MM.1S (cell line): ENCODE measurements at places on chromosomes 1 and 21.
A peak's percentile ranks its signal among the peaks of the same experiment; 100 is the strongest.

GRCh38 chr1:82094136-82094535 is 293.4 kb downstream of the ADGRL2 start:
- no peak for DNase-seq

DNA sequence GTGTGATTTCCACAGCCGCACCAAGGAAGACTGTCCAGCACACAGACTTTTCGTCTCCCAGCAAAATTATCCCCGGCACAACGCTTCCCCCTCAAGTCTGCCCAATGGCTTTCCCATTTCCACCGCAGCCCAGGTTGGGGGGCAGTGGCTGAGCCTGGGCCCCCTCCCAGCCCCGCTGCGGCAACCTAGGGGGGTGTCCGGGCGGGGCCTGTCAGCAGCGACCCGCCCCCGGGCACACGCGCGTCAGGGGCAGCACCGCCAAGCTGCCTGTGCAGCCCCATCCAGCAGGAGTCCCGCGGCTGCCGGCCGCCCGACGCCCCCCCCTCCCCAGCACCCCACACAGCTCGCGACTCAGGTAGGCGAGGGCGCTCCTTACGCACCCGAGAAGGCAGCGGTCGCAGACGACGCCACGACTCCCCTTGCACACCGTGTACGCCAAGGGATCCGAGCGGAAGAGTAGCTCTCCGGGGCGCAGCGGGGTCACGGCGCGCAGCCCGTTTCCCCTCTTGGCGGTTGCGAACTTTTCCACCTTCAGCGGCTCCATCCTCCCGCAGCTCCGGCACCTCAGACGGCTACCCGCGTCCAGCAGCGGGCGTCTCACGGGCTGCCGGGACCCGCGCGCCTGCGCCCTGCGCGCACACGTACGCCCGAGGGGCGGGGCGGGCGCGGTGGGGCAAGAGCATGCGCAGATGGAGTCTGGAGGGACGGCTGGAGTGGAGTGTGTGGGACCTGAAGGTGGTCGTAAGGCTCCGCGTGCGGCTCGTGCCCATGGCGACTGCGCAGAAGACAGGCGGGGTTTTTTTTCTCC is at the start of gene SMYD3:
TSS of gene SMYD3 (minus strand) at position 606 of the 808 bp plus-strand sequence.
- peak; percentile 91 for DNase-seq

DNA sequence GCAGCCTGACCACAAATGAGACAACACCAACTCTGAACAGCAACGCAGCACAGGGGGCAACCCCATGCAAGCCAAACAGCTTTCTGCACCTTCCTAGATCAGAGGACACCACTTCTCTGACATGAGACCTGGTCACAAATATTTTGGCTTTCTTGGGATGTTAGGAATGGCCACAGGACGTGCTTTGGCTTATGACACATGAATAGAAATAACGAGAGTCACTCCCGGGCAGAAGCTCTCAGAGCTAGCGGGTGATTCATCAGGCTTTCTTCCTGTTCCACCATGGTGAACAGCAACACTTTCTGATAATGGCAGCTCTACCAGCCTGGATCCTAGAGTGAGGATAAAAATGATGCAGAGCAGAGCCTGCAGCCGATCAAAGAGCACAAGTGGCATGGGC is 39.4 kb downstream of the PAFAH2 start:
- DNase-seq = no peak

- DNase-seq = no peak
Observed at GRCh38 chr1:31828926-31829690, 13.3 kb upstream of the SPOCD1 start.

GRCh38 chr1:91148641-91149069 is 126.8 kb upstream of the ZNF644 start:
- no peak for DNase-seq

DNA sequence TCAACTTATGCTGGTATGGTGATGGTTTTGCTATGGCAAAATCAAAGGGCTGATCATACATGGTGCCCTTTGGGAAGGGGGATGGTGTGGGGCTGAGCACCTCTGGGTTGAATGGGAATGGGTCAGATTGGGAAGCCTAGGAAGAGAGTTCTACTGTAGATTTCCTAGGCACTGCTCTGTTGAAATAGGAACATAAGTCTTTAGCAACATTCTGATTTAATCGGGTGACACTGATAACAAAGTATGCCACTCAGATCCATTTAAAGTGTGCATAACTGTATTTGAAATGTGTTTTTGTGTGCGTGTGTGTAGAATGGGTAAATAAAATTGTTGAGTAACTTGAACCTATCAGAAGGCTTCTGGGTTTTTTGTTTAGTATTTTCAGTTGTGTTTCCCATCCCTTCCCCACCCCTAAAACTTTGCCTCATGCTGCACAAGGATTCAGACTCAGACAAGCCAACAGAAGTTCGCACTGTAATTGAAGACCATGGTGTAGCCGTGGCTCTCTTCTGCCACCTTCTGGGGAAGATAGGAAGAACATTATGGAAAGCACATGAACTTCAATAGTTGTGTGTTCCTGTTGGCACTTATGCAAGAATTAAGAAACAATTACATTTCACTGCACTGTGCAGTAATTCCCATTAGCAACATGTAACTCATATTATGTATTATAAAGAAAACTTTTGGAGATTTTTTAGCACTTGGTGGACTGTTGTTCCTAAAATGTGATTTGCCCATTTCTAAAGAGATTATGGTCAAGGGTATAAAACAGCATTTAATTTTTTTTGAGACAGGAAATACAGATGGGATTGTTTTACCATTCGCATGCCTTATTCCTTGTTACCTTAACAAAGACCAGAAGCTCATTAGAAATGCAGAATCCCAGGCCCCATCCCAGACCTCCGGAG is 10.9 kb upstream of the C4BPB start:
- DNase-seq = peak; percentile 86

DNA sequence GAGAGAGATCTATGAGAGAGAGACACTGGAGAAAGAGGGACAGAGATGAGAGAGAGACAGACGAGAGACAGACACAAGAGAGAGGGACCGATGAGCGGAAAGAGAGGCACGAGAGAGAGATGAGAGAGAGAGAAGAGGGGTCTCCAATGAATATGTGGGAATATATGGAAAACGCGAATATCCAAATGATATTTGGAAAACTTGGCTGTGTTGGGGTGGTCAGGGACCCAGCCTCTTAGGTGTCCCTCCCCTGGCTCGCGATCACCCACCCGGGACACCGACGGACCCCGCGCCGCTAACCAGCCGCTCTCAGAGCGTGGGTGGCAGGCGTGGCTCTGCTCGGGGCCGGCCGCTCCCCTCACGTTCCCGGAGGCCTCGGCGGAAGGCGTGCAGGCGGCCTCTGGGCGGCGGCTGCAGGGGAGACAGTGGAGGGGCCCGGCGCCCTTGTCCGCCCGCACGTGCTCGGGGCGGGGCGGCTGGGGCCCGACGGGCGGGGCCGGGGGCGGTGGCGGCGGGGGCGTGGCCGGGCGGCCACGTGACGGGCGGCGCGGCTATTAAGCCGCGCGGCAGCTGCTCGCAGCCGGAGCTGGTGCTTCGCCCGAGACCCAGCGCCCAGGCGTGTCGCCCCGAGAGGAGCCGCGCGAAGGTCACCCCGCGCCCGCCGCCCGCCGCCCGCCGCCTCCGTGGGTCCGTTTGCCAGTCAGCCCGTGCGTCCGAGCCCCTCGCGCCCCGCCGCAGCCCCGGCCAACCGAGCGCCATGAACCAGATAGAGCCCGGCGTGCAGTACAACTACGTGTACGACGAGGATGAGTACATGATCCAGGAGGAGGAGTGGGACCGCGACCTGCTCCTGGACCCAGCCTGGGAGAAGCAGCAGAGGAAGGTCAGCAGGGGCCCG is at the start of gene ACTN2:
TSS of gene ACTN2 (plus strand) at position 583 of the 898 bp plus-strand sequence. CDS start at position 758, 175 bp downstream.
- DNase-seq = no peak

DNA sequence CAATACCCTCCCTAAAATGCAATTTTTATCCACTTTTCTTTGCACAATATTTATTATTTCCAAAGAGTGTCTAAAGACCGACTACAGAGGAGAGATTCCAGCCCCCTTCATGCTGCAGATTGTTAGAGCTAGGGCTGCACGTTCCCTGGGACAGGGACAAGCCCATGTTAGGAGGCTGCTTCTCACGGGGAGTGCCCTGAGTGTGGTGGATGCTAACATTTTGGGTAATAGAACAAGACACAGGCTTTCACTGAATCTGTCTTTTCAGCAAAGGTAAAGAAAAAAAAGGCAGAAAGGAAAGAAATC is 125.4 kb downstream of the RIPK4 start:
- no peak for DNase-seq

DNA sequence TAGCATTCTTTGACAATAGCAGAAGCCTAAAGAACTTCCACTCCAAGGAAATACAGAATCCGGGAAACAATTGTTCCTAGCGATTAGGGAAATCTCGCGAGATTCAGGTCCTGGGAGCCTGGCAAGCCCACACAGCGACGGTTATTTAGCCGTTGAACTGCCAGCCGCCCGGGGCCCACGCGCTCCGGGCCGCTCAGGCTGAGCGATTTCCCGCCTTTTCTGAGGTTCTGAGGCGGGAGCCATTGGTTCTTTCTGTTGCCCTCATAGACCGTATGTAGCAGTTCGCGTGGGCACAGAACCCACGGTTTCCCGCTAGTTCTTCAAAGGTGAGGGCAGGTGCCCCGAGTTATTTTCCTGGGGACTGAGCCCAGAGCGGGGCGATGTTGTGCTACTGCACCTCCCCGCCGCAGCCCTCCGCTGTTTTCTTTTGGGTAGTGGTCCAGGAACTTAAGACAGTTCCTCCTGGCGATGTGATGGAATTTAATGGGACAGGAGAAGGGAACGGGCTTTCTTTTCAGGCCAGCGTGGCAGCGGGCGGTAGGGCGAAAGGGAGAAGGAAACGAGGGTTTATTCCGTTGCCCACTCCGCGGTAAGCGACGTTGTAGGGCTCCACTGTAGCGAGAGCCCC is at the start of gene SYCP1:
TSS of gene SYCP1 (plus strand) at position 171 of the 628 bp plus-strand sequence. CDS start 602 bp downstream, outside the sequence.
- DNase-seq = no peak

DNA sequence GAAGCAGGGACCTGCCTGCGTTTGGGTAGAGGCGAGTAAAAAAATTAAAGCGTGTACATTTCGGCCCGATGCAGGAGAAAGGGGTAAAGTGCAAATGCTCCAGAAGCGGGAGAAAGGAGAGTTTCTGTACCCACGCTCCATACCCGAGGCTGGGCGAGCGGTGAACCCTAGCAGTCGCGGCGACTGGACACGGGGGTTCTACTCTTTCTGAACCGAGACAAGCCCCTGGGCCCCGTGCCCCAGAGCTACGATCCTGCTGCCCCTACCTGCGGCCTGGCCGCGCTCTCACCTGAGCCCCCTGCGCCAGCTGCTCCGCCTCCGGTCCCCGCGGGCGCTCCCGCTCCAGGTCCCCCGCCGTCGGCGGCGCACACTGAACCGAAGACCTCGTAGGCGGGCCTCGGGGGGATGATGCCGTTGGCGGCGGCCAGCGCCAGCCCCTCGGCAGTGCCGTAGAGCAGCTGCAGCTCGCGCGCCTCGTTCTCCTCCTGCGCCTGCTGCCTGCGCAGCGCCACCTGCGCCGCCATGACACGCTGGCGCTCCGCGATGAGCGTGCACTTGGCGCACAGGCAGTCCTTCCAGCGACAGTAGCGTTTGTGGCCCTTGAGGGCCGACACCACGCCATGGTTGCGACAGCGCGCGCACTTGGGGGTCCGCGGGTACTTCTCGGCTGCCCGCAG is 2.4 kb downstream of the DMRTA2 start:
- no peak for DNase-seq

DNA sequence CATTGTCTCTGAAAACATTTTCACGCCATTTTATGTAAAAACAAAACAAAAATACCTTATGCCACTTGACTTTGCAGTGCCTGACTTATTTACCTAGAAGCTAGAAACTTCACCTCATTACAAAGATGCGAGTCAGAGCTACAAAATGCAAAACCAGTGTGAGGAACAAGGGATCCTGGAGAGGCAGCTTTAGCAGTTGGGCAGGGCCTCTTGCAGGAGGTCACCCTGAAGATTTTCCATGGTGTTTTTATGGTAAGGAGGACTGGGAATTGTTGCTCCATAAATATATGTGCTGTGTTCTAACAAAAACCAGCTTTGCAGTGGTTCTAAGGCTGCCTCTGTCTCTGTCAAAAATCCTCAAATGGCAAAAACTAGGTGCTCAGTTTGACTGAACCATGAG is 36.4 kb upstream of the TARBP1 start:
- no peak for DNase-seq

- DNase-seq = no peak
Observed at GRCh38 chr1:41880261-41880660, 38.5 kb downstream of the HIVEP3 start.

DNA sequence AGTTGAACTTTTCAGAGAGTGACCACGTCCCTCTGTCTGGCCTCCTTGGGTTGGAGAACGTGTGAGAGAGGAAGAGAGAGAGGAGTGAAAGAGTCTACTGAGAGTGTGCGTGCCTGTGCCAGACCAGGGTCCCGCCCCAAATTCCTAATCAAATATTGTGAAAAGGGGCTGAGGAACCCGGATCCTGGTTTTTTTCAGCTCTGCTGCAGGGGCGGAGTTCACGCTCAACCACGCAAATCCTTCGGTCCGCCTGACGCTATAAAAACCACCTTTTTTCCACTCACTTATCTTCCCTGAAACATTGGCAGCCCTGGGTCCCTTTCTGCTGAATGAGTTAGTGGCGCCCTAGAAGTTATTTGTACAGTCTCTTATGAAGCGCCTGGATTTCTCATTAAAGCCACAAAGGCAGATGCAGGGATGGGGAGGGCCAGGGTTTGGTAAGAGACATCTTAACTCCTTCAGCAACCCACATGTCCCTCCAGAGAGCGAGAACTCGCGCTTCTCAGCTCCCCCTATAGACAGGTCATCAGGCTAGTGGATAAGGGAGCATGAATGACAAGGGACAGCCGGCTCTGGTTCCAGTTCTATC is at the start of gene FMOD:
TSS of gene FMOD (minus strand) at position 86 of the 589 bp plus-strand sequence. CDS start 2,852 bp downstream, outside the sequence.
- DNase-seq = no peak

GRCh38 chr1:56387071-56387740 is 192.2 kb downstream of the PLPP3 start:
- no peak for DNase-seq

DNA sequence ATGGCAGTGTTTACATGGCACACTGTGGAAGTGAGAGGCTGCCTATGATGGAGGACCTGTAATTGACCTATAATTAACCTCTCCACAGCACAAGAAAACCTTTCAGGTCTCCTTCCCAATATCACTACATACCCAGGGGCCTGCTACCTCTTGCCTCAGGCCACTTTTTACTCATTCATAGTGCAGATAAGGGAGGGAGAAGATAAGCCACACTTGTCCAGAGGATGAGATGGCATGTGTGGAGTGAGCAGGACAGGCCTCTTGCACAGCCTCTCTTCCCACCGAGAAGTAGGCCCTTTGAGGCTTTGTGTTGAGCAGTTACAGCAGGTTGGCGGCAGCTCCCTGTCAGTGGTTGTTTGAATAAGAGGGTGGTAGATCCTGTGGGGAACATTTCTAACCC is 31.1 kb upstream of the IKBKE start:
- DNase-seq = no peak

GRCh38 chr1:166839600-166840308 is 479 bp downstream of the POGK start:
- peak; percentile 61 for DNase-seq

DNA sequence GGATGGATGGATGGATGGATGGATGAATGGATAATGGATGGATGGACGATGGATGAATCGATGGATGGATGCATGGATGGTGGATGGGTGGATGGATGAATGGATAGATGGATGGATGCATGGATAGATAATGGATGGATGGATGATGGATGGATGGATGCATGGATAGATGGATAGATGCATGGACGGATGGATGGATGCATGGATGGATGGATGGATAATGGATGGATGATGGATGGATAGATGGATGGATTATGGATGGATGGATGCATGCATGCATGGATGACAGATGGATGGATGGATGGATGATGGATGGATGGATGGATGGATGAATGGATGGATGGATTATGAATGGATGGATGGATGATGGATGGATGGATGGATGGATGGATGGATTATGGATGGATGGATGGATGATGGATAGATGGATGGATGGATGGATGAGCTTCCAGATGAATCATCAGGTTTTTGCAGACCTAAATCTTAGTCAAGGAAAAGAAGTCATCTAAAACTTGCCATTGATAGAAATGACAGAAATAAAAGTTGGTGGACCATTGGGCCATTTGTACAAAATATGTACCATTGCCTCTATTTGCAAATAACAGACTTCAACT is 175.4 kb upstream of the KLHDC7A start:
- DNase-seq = no peak
